Small intestine (tissue), 16 donors: ENCODE measurements at places on chromosomes 3 and 15.

DNA sequence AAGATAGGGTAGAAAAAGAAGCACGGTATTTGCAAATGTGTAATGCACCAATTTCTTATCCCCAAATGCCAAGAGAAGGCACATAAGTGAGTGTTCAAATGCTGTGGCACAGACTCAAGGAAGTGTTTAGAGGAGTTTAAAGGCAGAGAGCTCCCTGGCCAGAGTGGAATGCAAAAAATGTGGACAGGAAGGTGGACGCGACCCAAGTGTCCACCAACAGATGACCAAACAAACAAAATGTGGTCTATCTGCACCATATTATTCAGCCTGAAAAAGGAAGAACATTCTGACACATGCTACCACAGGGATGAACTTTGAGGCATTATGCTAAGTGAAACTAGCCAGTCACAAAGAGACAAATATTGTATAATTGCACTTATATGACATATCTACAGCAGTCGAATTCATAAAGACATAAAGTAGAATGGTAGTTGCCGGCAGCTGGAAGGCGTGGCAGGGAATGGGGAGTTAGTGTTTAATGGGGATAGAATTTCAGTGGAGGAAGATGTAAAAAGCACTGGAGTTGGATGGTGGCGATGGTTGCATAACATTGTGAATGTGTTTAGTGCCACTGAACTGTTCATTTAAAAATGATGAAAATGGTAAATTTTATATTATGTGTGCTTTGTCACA is 126.6 kb downstream of the SRGAP3 start:
- no peak for DNase-seq

GRCh38 chr15:59255680-59256336 is 49.2 kb downstream of the LDHAL6B start:
- DNase-seq: peak; percentile 94

DNA sequence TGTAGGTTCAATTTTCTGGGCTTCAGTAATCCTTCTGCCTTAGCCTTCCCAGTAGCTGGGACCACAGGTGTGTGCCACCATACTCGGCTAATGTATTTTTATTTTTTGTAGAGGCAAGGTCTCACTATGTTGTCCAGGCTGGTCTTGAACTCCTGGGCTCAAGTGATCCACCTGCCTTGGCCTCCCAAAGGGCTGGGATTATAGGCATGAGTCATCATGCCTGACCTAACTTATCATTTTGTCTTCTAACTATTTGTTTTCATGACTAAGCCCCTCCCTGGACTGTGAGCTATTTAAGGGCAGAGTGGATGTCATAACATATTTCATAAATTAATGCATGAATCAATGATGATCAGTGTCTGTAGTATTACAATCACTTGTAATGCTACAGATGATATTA is 56.1 kb upstream of the PIAS1 start:
- no peak for DNase-seq

GRCh38 chr3:193688834-193689714 is 96.1 kb downstream of the OPA1 start:
- peak; percentile 69 for DNase-seq

- DNase-seq: no peak
Measured at GRCh38 chr15:65344914-65345275, 32.9 kb downstream of the IGDCC3 start.
